ENCODE measurements at places on chromosomes 4 and X.

DNA sequence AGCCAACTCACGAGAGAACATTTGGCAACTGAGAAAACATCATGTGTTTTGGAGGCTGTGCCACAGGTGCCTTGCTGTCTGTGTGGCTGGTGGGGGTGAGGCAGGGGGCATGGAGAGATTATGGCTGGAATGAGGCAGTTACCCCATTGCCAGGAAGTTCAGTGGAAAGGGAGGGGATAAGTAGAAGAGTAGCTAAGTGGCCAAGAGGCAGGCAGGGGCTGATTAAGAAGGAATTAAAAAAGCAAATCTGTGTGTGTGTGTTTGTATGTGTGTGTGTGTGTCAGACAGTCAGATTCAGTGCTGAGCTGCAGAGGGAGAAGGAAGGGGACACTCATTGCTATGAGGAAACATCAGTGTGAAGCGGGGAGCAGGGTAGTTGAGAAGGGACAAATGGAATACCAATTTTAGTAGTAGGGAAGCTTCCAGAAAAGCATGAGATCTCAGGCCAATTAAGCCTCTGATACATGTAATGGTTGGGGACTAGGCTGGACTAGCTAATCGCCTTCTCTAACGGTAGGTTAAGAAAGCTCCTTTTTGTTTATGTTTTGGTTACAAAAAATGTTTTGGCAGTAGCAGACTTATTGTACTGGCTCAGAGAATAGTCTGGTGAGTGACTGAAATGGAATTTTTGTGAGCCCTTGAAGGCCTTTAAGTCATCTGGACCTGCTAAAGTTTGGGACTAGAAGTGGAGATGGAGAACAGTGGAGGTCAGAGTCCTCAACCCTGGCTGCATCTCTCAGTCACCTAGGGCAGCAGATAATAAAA lies 18.5 kb downstream of the TMEM164 start:
- no peak for DNase-seq

- no peak for DNase-seq
Measured at GRCh38 chr4:138218976-138219375, 23.2 kb downstream of the SLC7A11 start.

DNA sequence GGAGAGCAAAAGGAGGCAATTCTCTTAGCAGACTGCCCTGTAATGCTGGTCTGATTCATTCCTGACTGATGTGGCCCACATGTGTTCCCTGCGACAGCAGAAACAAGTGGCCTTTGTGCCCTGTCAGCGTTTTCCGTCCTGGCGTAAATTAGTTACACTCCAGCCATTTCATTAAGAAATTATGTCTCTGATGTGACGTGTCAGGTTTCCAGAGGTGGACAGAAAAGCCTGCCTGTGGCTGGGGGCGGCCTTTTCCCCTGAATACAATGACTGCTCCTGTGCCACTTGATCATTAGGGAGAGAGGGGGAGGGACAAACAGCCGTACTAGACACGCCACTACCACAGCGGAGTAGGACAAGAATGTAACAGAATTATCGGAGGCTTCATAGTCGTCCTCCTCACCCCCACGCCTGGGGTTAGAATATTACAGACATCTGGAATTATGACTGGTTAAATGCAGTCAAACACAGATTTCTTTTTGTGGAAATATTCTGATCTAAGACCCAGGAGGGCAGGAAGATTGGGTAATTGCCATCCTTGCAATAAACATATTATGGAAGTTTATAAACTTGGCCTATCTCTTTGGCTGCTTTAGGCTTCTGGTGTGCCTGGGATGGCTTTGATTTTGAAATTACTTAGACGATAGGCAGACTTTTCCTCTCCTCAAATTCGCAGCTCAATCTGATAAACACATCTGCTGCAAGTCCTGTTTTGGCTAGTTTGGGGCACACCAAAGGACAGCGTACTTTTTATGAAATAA lies 146.2 kb upstream of the BCOR start:
- no peak for DNase-seq

GRCh38 chr4:87465739-87466366 lies 43.5 kb downstream of the NUDT9 start:
- no peak for DNase-seq

GRCh38 chr4:179678093-179678814 lies 2236.0 kb upstream of the AGA start:
- no peak for DNase-seq

DNA sequence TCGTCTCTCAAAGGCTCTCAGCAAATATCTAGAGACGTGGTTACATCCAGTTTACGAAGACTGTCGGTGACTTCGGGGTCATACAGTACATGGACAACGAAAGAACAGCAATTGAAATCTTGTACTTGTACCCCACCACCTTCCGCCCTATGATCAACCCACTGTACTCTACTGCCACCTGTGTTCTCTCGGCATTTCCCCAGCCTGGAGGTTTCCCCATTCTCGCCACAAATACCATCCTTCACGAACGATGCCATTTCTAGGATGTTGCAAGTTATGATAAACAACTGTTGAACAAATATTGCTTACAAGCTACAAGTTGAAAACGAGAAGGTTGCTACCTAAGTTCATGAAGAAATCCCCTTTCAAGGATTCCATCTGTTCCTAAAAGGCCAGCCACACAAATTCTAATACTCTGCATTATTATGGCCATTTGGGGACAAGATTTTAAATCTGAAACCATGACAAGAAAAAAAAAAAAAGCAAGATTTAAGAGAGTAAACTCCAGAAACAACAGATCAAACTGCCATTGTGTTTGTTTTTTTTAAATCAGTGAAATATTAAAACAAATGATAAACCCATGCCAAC lies 1.6 kb downstream of the APBB2 start:
- DNase-seq = peak; percentile 30

DNA sequence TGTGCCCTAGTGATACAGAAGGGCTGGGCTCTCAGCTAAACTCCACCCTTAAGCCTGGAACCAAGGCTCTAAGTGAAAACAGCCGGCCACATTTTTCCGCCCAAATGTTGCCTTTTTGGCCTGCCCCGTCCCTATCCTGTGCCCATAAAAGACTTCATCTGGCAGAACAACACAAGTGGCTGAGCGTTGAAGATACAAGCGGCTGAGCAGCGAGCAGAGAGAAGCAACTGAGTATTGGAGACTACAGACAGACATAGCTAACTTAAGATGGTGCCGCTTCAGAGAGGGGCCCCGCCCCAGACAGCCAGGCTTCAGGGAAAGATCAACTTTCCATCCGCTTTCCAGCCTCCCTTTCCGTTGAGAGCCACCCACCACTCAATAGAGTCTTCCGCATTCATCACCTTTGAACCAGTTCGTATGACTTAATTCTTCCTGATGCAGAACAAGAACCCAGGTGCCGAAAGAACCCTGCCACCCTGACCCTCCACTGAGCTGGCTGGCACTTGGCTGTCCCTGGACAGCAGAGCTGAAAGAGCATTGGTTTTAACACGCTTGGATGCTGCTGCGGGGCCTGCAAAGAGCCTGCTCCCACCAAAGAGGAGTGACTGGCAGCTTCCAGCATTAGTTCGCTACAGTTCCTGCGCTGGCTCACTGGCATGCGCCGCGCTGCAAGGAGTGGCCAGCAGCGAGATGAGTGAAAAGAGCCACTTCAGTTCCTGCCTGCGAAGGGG lies 853.2 kb upstream of the INTU start:
- no peak for DNase-seq
